ENCODE measurements at places on chromosomes 16 and 17.

DNA sequence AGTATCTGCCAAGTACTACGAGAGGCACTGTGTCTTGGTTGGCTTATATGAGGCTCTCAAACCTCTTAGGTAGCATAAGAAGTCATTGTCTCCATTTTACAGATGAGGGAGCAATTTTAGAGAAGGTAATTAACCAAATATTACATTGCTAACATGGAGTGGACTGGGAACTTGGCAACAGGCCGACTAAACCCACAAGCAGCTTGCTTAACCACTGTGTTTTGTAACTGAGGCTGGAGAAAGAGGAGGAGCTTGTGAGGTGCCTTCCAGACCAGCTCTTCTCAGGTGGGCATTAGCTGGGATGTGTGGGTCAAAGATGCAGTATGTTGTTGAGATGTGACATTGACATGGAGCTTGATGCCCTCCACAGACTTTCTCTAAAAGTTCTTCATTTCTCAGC is 835.6 kb upstream of the RBFOX1 start:
- DNase-seq: no peak

GRCh38 chr16:54125751-54126655 is 160.6 kb downstream of the IRX3 start:
- DNase-seq: no peak

GRCh38 chr17:63549289-63549945 is 860 bp upstream of the DCAF7 start:
- DNase-seq: no peak

DNA sequence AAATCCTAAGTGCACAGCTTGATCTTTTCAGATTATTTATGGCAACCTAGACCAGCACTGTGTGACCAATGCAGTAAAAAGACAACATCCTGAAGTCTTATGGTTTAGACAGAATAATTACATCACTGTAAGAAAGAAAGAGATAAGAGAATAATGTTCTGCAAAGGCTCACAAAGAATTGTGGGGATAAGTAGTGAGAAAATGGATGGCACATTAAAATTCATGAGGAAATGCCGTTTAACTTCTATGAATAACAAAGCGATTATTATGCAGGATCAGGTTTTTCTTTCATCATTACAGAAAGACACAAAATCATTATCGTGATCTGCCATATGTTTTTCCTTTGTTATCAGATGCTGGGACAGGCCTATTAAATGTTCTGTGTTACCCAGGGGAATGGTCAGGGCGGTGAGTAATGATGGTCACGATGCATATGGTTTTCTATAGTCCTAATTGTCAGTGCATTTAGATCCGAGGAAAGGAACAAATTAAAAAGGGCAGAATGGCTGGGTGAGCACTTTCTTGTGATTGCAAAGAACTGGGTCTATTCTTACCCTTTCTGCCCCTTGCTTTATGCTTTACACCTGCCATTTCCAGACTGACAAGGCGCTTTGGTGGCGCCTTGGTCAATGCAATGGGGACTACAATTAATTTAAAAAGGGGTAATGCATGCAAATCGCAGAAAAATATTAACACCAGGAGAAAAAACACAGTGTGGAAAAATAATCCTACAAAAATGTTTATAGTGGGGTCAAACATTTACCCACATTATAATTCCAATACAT is 18.1 kb upstream of the DHX40 start:
- no peak for DNase-seq

DNA sequence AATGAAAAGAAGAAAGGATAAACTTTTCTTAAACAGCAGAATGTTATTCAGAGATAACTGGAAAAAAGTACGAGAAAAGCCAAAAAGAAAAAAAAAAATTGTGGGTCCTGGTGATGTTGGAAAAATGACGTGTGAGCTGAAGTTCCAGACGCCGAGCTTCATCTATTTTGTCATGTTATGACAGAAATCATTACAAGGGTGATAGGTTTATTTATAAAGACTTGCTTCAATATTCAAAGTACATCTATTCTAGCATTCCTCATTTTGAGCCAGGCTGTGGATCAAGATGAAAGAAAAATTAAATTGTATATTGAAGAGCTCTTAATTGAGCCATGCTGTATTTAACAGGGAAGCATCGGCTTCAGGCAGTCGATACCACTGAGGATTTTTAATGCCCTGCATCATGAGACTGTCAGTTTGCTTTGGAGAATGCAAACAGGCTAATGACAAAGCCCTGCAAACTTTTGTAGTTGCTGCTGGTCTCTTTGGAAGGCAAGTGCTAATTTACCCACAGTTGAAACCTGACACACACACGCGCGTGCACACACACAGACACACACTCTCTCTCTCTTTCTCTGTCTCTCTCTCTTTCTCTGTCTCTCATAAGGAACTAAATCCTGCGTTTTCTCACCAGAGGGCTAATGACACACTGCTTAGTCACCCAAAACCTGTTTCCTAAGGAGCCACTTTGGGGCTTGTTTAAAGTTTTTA is 110.7 kb downstream of the WWOX start:
- no peak for DNase-seq

DNA sequence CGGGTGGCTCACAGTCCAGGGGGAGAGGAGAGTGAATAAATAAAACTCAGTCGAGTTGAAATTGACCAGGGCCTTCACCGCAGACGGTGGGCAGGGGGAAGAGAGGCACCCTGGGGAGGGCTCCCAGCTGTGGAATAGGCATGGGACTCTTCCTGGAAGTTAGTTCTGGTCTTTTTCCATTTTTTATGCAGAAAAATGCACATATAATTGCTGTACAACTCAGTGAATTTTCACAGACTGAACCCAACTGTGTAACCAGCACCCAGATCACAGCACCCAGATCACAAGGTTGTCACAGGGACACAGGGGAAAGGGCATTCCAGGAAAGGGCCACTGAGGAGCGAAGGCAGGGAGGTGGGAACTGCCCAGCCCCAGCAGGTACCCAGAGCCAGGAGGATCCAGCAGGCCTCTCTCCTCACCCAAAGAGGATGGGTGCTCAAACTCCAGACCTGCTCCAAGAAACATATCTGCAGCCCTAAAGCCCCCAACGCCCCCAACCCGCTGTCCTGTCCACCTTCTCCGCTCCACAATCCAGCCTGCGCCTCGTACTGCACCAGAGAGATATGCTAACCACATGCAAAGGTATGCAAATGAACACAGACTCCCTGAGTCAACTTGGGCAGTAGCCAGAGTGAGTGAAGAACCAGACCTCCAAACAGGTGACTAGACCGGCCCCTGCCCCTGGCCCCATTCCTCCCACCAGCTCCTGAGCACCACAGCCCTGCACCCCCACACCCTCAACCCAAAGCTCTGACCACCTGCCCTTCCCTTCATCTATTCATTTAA is 29.1 kb upstream of the EIF1 start:
- no peak for DNase-seq

DNA sequence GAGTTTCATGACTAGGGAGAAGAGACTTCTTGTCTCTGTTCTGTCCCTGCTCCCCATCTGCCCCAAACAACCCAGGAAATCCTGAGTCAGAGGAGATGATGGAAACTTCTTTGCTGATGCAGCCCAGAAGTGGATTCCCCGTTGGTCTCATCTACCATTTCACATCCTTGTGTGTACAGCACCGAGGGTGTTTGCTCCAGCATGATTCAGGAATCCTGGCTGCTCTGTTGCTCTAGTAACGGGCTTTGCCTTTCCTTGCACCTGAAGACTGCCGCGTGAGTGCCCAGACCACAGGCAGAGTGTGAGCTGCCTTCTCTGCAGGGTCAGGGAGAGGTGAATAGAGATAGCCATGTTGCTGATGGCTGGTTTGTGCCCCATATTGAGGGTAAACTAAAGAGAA is 408.4 kb downstream of the CPPED1 start:
- no peak for DNase-seq

DNA sequence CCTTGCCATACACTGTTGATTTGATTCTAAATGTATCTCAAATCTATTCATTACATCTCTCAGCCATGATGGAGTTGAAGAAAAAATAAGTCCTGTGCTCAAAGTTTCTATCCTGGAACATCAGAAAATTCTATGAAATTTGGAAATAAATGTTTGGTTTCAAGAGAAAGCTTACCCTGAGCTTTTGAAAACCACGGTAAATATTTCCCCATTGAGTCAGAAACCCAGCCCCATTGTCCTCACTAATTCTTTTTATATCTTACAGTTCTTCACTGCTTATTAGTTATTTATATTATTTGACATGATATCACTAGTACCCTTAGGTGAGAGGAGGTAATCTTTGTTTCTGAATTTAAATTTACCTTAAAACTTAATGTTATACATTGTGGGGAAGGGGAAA is 128.5 kb downstream of the MRTFB start:
- DNase-seq: no peak

GRCh38 chr16:7324321-7324720 is 8.3 kb upstream of the RBFOX1 start:
- no peak for DNase-seq

- no peak for DNase-seq
Measured at GRCh38 chr17:34765291-34765690, 185.9 kb downstream of the TMEM132E start.

DNA sequence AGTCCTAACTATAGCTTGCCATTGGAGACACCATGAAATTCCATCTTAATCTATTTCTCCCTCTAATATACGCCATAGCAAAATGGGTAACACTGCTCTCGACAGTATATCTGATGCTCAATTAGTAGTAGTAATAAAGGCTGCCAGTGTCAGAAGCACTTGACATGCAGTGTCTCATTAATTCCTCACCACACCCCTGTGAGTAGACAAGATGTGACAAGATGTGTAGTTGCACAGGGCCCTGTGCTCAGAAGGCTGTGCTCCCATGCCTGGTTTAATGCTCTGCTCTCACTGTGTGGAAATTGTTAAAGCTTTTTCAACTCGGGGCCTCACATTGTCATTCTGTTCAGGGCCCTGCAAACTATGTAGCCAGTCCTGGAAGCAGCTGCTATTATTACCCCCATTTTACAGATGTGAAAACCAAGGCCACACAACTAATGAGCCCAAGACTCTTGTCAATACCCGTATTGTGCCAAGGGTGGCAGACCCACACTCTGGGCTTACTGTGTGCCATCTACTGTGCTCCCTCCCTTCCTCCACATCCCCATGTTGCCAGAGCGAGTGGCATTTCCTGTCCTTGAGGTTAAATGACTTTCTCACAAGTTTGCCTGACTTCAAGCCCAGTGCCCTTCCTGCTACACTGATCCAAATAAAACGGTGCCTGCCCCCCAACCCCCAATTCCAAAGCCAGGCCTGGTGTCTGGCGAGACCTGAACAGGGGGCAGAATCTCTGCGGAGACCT is 287.3 kb upstream of the CCL2 start:
- DNase-seq: no peak

GRCh38 chr16:84581158-84581557 is 36.7 kb downstream of the COTL1 start:
- no peak for DNase-seq

DNA sequence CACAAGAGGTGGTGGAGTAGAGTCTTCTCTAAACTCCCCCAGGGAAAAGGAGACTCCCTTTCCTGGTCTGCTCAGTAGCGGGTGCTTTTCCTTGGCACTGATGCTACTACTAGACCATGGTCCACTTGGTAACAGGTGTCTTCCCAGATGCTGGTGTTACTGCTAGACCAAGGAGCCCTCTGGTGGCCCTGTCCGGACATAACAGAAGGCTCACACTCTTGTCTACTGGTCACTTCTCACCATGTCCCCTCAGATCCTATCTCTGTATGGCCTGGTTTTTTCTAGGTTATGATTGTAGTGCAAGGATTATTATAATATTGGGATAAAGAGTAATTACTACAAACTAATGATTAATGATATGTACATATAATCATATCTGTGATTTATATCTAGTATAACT is 49.7 kb upstream of the ARL4D start:
- no peak for DNase-seq

DNA sequence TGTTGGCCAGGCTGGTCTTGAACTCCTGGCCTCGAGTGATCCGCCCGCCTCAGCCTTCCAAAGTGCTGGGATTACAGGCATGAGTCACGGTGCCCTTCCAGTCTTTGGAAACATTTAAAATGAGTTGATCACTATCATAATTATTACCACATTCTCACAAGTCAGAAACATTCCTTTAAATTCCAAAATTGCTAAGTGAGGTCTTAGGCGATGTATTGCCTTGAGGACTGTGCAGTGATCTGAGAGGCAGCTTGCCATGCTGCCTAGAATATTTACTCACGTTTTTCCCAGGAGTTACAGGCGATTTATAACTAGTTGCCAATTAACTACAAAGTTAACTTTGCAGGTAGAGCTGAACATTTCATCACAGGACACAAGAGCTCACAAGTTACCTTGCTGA is 5.7 kb upstream of the ATXN1L start:
- DNase-seq: no peak

DNA sequence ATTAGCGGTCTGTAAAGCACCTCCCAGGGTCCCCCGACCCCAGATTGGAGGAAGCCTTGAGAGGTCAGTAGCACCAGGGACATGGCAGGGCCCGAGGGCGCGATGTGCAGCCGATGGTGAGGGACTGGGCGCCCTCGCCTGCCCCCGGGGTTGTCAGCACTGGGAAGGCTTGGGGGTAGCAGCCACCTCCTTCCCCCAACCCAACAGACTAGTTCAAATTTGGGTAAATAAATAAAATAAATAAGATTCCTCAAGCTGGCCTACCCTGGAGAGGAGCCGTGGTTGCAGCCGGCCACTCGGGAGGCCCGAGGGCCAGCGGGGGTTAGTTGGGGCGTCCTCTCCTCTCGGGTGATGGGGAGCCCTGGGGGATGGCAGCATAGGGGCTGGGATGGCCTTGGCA is 1.5 kb downstream of the C16orf92 start:
- DNase-seq: no peak

DNA sequence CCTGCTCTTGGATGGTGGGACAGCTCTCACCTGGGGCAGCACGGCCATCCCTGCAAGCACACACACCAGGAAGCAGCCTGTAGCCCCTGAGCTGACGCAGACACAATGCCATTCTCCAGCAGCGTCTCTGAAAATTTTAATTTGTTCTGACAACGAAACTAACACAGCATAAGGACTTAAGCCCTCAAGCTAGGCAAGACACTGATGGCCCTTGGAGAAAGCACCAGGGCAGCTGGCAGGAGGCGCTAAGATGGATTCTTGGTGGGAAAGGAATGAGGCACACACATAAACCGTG is 2.7 kb upstream of the LIMD2 start:
- DNase-seq: no peak

Data from GOT3 (cell line).